ENCODE measurements at places on chromosomes 1 and 21. TPM values are rescaled to one million over a fixed set of nuclear protein-coding genes. Genes with fewer than 3 reads are reported as not detected.
A peak's percentile ranks its signal among the peaks of the same experiment; 100 is the strongest.

GRCh38 chr1:111191496-111191895 lies 8.9 kb downstream of the DENND2D start:
- H3K4me1 ChIP-seq: no peaks in the 10 kb centered on the region
- no peaks in the 10 kb centered on the region for H3K27me3 ChIP-seq
- no peak overlapping the region for H3K4me3 ChIP-seq
- DNase-seq: no peak

Gene RGS13
- total RNA-seq: not detected

GRCh38 chr1:193109619-193110018 lies 4.4 kb upstream of the GLRX2 start:
- DNase-seq: no peak
- H3K27ac ChIP-seq: no peak overlapping the region
- no peak overlapping the region for H3K4me3 ChIP-seq
- peaks cover 3% of the 10 kb centered on the region for H3K36me3 ChIP-seq
- peaks cover 30% of the 10 kb centered on the region for H3K4me1 ChIP-seq

- peaks cover 21% of the 10 kb centered on the region for H3K4me1 ChIP-seq
- DNase-seq: no peak
- H3K27me3 ChIP-seq: no peaks in the 10 kb centered on the region
- H3K27ac ChIP-seq: no peak overlapping the region
- H3K4me3 ChIP-seq: no peak overlapping the region
Measured at GRCh38 chr1:41712081-41712480, 206.6 kb downstream of the HIVEP3 start.

Gene RGSL1
- total RNA-seq: not detected

DNA sequence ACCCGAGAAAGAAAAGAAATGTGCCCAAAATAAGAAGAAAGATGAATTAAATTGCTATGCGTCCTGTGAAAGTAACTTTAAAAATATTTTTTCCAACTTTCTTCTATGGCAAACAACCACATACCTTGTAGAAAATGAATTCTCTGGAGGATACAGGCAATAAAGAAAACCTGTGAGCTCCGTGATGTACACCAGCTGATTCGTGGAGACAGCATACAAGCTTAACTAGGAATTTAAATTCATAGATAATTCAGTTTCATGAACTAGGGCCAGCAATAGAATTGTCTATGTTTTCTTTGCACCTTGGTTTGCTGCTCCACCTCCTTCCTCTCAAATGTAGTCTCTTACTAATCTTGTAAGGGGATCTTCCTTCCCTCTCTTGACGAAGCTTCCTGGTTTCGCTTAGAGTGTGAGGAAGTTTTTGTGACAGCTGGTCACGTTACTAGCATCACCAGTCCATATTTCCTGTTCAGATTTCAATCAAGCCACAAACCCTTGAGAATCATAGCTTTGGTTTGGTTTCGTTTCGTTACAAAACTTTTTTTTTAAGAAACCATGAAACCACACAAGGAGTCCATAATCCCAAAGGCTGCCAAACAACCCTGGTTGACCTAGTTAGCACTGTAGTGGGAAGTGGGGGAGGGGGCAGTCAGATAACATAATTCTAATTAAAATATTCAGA lies 35.8 kb downstream of the GREM2 start:
- no peaks in the 10 kb centered on the region for H3K36me3 ChIP-seq
- no peaks in the 10 kb centered on the region for H3K4me1 ChIP-seq

DNA sequence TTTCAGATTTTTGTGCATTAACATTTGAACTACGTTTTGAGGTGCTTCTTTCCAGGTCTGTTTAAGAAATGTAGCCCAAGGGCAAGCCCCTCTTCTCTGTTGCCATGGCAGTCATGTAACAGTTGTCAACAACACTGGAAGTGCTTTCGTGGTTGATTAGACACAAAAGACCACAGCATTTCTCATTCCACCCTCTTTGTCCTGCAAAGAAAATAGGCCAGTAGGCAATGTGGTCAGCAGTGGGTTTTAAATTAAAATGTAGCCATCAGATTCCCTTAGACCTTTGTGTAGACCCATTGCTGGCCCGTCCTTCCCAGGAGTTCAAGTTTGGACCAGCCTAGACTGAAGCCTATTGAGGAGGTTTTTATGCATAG lies 35.4 kb downstream of the VANGL1 start:
- H3K4me1 ChIP-seq: peaks cover 5% of the 10 kb centered on the region
- H3K36me3 ChIP-seq: peaks cover 6% of the 10 kb centered on the region
- H3K27ac ChIP-seq: no peak overlapping the region
- no peak overlapping the region for H3K4me3 ChIP-seq

DNA sequence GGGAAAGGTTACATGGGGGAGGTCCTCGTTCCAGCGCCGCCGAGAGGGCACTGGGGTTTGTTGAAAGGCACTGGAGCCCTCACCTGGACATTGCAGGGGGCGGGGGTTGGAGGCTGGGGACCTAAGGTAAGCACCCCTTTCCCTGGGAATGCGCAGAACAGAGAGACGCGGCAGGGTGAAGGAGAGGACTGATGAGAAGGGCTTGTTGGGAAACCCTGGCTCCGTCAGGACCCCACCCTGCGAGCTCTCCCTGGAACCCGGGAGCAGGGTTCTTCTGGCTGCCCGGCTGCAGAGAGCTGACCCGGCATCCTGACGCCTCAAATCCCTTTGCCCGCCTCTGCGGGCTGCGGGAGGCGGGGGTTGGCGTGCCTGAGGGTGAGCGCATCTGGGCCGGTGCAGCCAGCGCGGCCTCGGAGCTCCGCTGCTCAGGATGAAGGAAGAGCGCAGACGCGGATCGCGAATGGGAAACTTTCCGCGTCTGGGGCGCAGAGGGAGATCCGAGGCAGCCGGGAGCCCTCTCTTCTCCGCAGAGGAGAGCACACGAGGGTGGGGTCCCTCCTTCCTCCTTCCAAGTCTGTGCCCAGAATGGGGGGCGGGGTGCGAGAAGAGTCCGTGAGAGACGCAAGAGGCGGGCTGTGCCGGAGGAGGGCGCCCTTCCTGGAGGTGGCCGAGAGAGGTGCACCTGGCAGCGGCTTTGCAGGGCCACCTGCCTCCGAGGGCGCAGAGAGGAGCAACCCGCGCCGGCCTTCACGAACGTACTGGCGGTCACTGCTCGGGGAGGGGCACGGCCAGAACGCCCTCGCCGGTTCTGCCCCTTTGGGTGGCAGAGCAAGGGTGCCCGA lies 2.4 kb downstream of the IGSF21 start:
- H3K27ac ChIP-seq: no peak overlapping the region
- no peak overlapping the region for H3K4me3 ChIP-seq
- H3K27me3 ChIP-seq: peaks cover 62% of the 10 kb centered on the region
- no peaks in the 10 kb centered on the region for H3K4me1 ChIP-seq

- H3K27me3 ChIP-seq: no peaks in the 10 kb centered on the region
- H3K36me3 ChIP-seq: peaks cover 4% of the 10 kb centered on the region
- H3K4me3 ChIP-seq: no peak overlapping the region
Measured at GRCh38 chr1:9145021-9145668, 16.2 kb upstream of the GPR157 start.

Gene AADACL4
- not detected for total RNA-seq

DNA sequence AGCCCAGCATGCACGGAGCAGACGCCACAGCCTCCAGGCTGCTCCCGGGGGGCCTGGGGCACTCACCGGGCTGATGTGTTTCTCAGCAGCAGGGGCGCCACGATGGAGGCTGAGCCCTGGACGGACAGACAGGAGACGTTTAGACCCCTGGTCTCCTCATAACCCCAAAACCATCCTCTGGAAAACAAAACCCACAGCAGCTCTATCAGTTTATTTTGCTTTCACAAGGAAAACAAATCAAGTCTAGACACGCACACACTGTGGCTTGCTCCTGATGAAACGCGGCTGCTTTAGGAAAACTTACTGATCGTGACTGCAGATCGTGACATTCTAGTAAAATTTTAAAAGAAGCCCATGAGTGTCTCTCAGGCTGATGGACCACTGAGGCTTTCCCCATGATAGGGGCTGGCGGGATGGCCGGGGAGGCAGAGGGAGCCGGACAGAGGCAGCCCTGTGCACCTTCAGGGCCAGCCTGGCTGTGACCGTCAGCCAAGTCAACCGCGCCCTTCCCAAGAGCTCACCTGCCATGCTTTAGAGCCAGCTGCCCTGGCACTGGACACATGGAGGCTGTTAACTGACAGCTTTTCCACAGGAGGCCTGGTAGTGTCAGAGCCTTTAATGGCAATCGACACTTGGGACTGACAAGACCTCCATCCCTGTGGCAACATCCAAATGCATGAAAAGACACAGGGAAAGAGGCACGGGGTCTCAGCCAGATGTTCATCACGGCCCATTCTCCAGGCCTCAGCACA lies 5.2 kb downstream of the POFUT2 start:
- DNase-seq: no peak
- H3K27ac ChIP-seq: no peak overlapping the region
- peaks cover 4% of the 10 kb centered on the region for H3K4me1 ChIP-seq
- no peak overlapping the region for H3K4me3 ChIP-seq

- H3K27me3 ChIP-seq: no peaks in the 10 kb centered on the region
- DNase-seq: no peak
- H3K36me3 ChIP-seq: no peaks in the 10 kb centered on the region
- H3K4me1 ChIP-seq: no peaks in the 10 kb centered on the region
Measured at GRCh38 chr1:64942675-64943074, 23.7 kb downstream of the JAK1 start.

GRCh38 chr21:41201385-41201784 lies 33.4 kb downstream of the BACE2 start:
- H3K27ac ChIP-seq: no peak overlapping the region
- H3K4me3 ChIP-seq: no peak overlapping the region
- DNase-seq: no peak
- H3K36me3 ChIP-seq: no peaks in the 10 kb centered on the region
- no peaks in the 10 kb centered on the region for H3K27me3 ChIP-seq
- H3K4me1 ChIP-seq: no peaks in the 10 kb centered on the region

Gene FMO5
- 1.5 TPM for total RNA-seq

Gene PERM1
- not detected for total RNA-seq

Gene GBP7
- total RNA-seq: not detected

DNA sequence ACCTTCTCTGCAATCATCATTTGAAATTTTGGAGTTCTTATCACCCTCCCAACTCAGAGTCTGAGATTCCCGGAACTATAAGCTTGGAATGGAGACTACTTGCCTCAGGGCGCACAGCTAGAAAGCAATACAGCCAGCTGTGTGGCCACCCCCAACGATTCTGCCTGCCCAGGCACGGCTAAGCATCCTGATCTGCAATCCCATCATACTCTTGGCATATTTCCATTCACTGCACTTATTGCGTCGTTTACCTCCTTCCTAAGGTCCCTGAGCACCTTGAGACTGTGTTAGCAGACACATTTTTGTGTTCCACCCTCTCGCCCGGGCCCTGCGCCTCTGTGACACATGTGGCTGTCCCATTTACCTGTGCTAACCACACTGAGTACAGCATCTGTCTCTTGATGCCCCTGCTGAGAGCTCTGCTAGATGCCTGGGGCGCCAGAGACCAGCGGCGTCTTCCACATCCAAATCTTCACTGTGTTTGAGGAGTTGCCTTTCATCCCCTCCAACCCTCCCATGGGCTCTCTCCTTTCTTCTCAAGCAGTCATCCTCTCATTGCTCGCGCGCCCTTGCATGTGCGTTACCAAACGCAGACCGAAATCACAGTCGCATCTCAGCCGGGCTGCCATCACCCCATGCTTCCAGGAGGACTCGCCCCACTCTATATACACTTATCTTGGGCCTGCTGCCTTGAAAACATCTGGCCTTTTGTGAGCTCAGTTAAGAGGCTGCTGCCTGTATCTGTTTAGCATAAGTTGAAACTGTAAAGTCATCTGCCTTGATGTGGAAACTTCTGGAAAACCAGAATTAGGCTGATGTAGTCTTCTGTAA lies 3.5 kb upstream of the CLDN19 start:
- H3K27me3 ChIP-seq: no peaks in the 10 kb centered on the region
- no peaks in the 10 kb centered on the region for H3K4me1 ChIP-seq
- H3K4me3 ChIP-seq: no peak overlapping the region

GRCh38 chr21:46116776-46117585 lies 19.1 kb downstream of the COL6A2 start:
- H3K27ac ChIP-seq: no peak overlapping the region
- no peak overlapping the region for H3K4me3 ChIP-seq
- H3K27me3 ChIP-seq: no peaks in the 10 kb centered on the region
- H3K36me3 ChIP-seq: peaks cover 100% of the 10 kb centered on the region

DNA sequence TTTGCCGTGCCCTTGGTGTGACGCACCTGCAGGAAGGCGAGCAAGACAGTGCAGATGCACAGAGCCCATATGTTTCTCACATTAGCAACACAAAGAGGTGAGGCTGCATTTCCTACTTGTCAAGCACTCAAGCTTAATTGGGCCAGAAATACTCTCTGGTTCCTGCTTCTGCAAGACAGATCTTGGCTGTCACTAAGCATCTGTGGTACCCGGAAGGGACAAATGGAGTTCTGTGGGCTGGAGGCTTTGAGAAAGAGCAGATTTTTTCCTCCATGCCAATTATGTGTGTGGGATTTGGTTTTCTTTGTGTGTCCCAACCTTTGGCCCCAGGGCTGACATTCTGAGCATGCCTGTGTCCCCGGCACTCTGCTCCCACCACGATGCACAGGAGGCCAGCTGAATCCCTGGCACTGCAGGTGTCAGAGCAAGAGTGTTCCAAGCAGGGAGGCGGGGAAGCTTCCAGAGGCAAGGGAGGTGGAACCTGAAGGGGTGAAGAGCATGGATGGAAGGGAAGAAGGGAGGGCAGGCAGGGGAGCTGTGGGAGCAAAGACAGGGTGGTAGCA lies 52.0 kb upstream of the STUM start:
- H3K27ac ChIP-seq: no peak overlapping the region
- no peaks in the 10 kb centered on the region for H3K4me1 ChIP-seq
- H3K4me3 ChIP-seq: no peak overlapping the region
- H3K27me3 ChIP-seq: peaks cover 16% of the 10 kb centered on the region
- no peak for DNase-seq

DNA sequence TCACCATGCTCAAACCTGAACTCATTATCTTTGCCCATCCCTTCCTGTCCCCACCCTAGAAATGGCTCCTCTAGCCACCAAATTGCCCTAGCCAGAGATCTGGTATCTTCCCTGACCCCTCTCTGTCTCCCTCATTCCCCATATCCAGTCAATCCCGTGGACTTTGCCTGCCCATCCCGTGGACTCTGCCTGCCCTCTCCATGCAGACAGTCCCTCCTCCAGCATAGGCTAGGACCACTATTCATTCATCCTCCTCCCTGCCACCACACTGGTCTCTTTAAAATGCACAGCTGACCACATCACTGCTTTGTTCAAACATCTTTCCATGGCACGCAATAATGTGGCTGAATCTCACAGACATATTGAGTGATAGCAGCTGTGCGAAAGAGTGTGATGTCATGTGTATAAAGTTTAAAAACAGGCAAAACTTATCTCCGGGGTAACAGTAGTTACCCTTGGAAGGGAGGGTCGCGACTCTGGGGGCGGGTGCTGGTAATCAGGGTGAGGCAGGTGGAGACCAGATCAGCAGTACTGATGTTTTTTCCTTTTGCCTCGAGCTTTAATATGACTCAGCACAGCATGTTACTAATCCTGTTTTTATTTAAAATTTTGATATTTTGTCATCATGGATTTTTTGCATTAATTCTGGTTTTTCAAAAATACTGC lies 4.8 kb upstream of the SLC2A1 start:
- peak overlapping the region; percentile 62 for H3K27ac ChIP-seq
- peaks cover under 1% of the 10 kb centered on the region for H3K36me3 ChIP-seq
- H3K27me3 ChIP-seq: no peaks in the 10 kb centered on the region

DNA sequence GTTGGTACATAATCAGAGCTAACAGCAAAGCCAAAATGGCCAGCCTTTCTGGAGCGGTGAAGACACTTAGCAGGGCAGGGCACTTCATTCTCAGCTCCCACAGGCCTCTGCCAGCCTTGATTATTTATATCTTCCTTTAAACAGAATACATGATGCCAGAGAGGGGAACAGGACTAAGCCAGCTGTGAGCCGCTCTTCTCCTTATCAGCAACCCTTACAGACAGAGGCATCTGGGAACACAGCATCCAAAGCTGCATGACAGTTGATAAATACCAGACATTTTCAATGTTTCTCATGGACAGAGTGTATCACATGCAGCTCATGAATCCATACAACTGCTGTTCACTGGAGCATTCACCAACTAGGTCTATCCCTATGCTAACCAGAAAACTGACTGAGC lies 29.1 kb downstream of the DNAJC11 start:
- H3K27me3 ChIP-seq: no peaks in the 10 kb centered on the region
- no peak overlapping the region for H3K4me3 ChIP-seq
- no peaks in the 10 kb centered on the region for H3K4me1 ChIP-seq

All from SJSA1 (cell line).